SJSA1 (cell line): ENCODE measurements at places on chromosomes 13 and 19. TPM values are rescaled to one million over a fixed set of nuclear protein-coding genes. Genes with fewer than 3 reads are reported as not detected.

The PTGIR gene
- total RNA-seq: not detected in 2 replicates

The PSG2 gene
- not detected in 2 replicates for total RNA-seq

The ZNF709 gene
- total RNA-seq: 0.97 TPM in 1 of 2 replicates, not detected in the other

The ZNF837 gene
- total RNA-seq: 2.5 and 7.0 TPM in 2 replicates

The TNFSF9 gene
- 16.3 and 18.2 TPM in 2 replicates for total RNA-seq

The MEF2B gene
- 0.11 TPM in 1 of 2 replicates, not detected in the other for total RNA-seq

The CD177 gene
- total RNA-seq: 0.05 TPM in 1 of 2 replicates, not detected in the other

The ZGLP1 gene
- total RNA-seq: 1.2 TPM in 1 of 2 replicates, not detected in the other

The VSTM2B gene
- not detected in 2 replicates for total RNA-seq

The PSG11 gene
- total RNA-seq: not detected in 2 replicates

The DENND1C gene
- total RNA-seq: not detected in 2 replicates

The ZNF587B gene
- total RNA-seq: 11.4 and 13.6 TPM in 2 replicates

The THSD1 gene
- 0.34 and 0.75 TPM in 2 replicates for total RNA-seq

The DLEU7 gene
- not detected in 2 replicates for total RNA-seq

The RPS19 gene
- total RNA-seq: 1,363 and 2,314 TPM in 2 replicates

The PRTN3 gene
- total RNA-seq: not detected in 2 replicates

The CFAP97D2 gene
- total RNA-seq: 0.08 TPM in 1 of 2 replicates, not detected in the other

The MIR17HG gene
- 1.6 and 3.0 TPM in 2 replicates for total RNA-seq

The ZNF587 gene
- total RNA-seq: 12.3 and 13.3 TPM in 2 replicates

The RFPL4A gene
- total RNA-seq: not detected in 2 replicates

The KRTDAP gene
- total RNA-seq: not detected in 2 replicates

The RUBCNL gene
- total RNA-seq: 0.21 TPM in 1 of 2 replicates, not detected in the other

The KLK2 gene
- not detected in 2 replicates for total RNA-seq

The ANGPTL8 gene
- 0.61 TPM in 1 of 2 replicates, not detected in the other for total RNA-seq

The C19orf67 gene
- not detected in 2 replicates for total RNA-seq

The CEACAM6 gene
- total RNA-seq: not detected in 2 replicates

The ILF3 gene
- total RNA-seq: 123 and 210 TPM in 2 replicates

The SIGLEC12 gene
- not detected in 2 replicates for total RNA-seq

The ZNF835 gene
- not detected in 2 replicates for total RNA-seq

The GAPDHS gene
- not detected in 2 replicates for total RNA-seq

The KLHL1 gene
- total RNA-seq: not detected in 2 replicates

The MADCAM1 gene
- total RNA-seq: not detected in 2 replicates

The C13orf46 gene
- not detected in 2 replicates for total RNA-seq

The MUC16 gene
- not detected in 2 replicates for total RNA-seq

The MIA gene
- not detected in 2 replicates for total RNA-seq

The SPIB gene
- total RNA-seq: not detected in 2 replicates

The C19orf18 gene
- total RNA-seq: not detected in 2 replicates

The AMH gene
- total RNA-seq: 0.58 TPM in 1 of 2 replicates, not detected in the other

The ZNF547 gene
- total RNA-seq: 1.6 and 4.1 TPM in 2 replicates
